ENCODE measurements at places on chromosomes 6 and 20.

DNA sequence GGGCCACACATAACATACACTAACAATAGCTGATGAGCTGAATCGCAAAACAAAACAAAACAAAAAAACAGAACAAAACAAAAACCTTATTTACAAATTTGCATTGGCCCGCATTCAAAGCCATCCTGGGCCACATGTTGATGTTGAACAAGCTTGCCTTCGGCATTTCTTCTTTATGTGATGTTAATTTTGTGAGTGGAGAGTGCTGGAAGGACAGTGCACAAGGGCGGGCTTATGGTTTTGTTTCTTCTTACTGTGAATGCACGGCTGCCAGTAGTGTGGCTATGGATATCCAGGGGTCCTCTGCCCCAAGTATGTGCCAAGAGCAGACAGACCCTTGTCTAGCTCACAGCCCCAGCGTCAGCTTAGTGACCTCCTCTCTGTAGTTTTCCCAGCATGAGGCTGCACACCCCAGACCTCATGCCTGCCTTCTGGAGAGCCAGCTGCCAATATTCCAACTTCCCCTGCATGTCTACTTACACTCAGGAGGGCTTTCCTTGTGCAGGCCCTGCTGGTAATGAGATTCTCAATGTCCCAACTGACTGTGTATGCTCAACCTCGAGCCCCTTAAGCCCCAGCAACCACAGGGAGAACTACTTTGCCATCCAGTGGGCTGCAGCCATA is 24.9 kb downstream of the ZNF292 start:
- DNase-seq = no peak

DNA sequence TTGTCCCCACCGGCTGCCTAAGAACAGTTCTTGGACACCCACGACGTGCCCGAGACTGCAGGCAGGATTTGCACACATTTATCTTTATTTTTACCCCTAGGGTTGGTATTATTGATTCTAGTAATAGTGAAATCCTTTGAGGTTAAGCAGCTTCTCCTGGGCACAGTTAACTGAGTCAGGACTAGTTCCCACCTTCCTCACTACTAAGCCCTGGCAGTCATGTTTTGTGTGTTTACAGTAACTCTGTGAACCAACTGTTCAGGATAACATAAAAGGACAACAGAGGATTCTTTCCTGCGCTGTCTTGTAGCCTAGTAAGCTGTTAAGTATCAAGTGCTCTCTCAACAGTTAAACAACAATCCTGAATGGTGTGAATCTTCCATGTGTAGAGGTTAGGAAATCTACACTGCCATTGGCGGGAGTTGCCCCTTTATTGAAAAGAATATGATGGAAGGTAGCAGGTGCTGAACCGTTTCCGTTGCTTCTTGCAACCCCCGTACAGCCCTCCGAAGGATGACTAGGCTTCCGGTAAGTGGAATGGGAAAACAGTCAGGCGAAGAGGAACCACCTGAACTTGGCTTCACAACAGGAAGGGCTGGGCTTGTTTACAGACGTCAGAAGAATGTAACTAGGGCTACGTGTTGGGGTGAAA is 979 bp upstream of the SOD2 start:
- DNase-seq = peak; percentile 39

DNA sequence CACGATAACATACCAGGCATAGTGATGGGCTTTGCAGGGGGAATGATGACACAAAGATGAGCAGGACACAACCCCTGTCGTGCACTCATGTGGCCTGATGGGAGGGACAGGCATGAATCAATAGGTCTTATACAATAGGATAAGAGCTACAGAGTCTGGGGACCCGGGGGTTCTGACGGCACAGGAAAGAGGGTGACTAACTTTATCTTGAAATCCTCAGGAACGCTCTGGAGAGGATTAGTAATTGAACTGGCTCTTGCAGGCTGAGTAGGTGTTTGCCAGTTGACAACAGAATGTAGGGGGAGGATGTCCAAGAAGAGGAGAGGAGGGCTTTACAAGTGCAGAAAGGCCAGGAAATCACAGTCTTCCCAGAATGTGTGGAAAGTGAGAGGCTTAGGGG is 219.9 kb upstream of the ECI2 start:
- DNase-seq = no peak

DNA sequence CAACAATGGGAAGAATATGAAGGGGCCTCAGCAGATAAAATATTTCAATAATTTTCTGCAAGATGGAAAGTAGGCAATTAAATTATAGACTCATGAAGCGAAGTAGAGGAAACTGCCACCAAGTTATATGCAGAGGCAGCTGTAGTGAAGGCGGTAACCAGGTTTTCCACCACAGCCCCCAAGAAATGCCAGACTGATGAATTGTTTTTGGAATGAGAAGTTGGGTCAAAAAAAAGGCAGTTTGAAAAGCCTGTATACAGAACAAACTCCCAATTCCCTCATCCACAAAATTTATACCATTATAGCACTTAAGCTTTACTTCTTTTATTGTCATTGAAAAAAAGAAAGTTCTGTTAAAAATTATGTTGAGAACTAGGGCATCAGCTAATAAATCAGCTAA is 45.3 kb downstream of the ELOVL4 start:
- DNase-seq = no peak

DNA sequence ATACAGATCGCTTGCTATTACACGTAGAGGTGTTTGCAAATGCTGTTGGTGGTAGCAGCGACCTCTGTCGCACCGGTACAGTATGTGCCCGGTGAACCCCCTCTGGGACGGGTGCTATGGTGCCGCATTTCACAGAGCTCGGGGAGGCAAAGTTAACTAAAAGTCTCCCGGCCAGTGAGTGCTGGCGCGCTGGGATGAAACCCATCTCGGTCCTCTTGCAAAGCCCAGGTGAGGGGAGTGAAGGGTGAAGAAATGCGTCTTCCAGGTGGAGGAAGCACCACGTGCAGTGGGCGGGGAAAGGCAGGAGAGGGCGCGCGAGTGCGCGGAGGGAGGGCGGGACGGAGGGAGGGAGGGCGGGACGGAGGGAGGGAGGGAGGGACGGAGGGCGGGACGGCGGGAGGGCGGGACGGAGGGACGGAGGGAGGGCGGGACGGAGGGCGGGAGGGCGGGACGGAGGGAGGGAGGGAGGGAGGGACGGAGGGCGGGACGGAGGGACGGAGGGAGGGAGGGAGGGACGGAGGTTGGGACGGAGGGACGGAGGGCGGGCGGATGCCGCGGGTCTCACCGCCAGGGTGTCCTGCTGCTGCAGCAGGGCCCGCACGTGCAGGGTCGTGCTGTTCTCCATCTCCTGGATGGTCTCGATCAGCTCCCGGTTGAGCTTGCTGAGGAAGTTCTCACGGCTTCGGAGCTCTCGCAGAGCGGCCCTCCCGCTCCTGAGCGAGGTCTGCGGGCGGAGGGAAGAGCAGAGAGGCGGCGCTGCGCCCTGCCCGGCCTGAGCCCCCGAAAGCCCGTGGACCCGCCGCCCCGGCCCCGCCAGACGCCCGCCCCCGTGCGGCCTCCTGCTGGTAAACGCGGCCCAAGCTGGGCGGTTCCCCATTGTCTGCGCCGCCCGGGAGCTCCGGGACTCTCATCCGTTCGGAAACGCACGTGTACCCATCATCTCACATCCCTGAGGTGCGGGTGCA is 11.7 kb downstream of the C20orf96 start:
- no peak for DNase-seq

DNA sequence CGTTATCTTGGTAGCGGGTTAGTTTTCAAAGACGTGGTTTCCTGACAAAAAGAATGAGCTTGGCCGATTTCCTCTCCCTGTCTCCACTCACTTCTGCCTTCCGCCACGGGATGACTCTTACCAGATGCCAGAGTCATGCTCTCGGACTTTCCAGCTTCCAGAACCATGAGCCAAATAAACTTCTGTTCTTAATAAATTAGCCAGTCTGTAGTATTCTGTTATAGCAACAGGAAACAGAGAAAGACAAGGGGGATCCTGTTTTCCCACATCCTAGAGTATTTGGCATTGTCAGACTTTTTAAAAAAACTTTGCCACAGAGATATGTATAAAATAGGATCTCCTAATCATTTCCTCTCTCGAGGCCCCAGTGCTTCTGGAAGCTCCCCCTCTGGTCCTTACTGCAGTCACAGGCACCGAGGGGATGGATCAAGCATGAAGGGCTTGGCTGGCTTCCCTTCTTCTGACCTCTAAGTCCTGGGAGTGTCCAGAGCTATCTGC is 84.9 kb upstream of the NAA20 start:
- DNase-seq = no peak

- no peak for DNase-seq
Observed at GRCh38 chr20:61628480-61628879, 376.4 kb downstream of the CDH4 start.

GRCh38 chr6:13243033-13243432 is 85.3 kb downstream of the TBC1D7 start:
- no peak for DNase-seq

DNA sequence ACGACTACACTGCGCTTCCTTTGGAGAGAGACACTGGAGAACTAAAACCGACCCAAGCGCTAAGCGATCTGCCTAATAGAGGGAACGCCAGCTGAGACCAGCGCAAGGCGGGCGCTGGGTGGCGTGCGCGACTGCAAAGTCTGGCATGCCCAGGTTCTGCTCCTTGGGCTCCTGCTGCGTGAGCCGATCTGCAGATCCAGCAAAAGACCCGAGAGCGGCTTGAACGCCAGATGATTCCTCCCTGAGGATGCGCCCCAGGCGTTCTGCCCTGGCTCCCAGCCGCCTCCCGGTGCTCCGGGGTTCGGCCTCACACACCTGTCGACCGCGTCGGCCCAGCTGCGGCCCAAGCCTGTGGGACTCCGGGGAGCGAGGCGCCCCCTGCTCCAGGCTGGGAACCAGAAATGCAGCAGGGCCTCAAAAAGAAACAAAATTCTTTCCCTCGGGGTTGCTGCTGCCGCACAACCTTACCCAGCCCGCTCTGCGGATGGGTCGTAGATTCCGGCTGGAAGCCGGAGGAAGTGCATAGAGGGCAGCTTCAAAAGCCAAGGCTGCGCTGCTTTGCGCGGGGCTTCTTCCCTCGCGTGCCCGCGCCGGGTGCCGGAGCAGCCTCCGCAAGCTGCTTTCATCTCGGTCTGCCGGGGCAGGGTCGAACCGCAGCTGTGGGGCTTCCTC is 17.9 kb upstream of the PRDM13 start:
- peak; percentile 79 for DNase-seq

- DNase-seq = no peak
Observed at GRCh38 chr6:111858347-111858746, 14.9 kb downstream of the FYN start.

DNA sequence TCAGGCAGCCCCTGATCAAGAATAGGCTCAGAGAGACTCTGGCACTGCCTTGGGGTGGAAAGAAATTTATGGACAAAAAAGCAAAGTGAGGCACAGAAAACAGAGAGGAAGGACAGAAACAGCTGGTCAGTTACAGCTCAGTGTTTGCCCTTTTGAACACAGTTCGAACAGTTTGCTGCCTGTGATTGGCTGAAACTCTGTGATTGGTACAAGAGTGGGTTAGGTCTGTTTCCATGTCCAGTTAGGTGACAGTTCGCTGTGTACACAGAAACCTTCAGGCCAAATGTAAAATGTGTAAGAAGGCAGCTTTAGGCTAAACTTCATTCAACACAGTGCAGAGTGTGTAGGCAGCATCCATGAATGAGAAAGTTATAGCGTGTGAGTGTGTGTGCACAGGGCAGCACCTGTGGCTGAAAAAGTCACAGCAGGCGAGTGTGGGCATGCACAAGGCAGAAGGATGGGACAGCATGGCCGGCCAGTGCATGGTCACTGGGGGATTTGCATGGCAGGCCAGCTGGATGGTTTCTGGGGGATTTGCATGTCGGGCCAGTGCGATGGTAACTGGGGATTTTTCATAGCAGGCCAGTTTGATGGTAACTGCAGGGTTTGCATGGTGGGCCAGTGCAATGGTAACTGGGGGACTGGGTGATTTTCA is 75.4 kb upstream of the FRMD1 start:
- no peak for DNase-seq

DNA sequence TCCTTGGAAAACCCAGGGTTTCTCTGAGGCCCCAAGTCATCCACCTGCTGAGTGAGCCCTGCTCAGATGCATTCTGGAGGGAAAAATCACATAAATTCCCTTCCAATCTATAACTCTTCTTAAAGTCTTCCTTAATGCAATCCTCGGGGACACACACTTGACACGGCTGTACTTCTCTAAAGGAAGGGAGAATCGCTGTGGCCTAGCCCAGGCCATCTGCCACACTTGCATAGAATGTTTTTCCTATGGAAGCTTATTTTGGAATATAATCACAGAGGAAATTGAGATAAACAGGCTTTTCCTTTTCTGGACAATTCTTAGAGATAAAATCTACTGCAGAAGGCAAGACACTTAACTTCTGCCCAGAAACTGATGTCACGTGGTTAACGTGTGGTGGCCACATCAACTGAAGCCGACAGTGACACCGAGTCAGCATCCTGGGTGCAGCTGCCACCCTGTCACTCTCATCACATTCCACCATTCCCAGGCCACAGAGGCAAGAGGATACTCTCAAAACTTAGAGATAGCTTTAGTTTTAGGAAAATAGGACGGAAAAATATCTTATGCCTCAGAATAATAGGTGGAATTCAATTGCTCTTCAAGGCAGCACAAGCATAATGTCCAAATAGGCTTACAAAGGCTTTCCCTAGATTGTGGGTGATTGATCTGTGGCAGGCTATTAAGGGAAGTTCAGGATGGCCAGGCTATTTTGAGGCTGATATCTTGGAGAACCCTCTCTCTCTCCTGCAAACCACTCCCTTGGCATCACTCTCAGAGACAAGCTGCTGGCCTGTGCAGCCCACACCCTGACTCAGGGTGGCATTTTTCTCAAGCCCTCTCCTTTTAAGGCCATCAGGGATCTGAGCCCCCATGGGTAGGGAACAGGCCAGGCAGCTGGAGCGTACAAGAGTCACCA is 29.6 kb downstream of the PSMB1 start:
- peak; percentile 2 for DNase-seq

- peak; percentile 96 for DNase-seq
Observed at GRCh38 chr6:30752157-30752927, 8.0 kb upstream of the IER3 start.

DNA sequence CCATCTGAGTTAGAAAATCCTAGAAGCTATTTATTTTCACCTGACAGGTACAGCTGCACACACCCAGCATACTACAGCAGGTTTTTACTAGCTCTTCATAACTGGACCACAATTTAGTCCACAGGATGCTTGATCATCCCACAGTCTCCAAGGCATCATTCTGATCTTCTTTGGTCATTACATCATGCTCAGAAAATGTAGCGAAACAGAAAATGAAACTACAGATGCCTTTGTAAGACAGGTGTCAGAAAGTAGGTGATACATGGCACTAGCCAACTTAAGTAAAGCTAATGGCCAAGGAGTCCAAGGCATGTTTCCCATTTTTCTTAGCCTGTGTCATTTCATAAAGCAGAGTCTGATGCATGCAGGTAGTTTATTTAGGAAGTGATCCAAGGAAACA is 102.3 kb downstream of the HTR1B start:
- DNase-seq = no peak

GRCh38 chr20:45462711-45463509 is 6.6 kb upstream of the WFDC2 start:
- no peak for DNase-seq

- no peak for DNase-seq
Observed at GRCh38 chr6:89139509-89140346, 6.1 kb upstream of the PM20D2 start.

Data from SW480 (cell line).